GM12892 (cell line): ENCODE measurements at places on chromosomes 11 and 22.

- no peak for DNase-seq
Observed at GRCh38 chr11:61866231-61866957, 25.0 kb downstream of the FADS3 start.

DNA sequence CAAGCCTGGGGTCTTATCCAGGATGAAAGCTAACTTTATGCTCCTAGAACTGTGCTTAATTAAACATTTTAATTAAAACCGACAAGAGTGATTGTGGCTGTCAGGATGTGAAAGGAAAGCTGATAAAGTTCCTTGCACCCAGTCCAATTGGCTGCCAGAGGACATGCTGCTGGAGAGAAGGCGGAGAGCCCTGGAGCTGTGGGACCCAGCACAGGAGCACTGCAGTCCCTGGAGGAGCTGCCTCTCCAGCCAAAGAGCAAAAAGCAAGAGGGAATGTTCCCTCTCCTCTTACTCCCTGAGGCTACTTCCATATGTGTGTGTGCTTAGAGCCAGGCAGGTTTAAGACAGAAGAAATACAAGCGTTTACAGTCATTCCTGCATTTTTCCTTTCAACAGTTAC lies 118.6 kb downstream of the OPCML start:
- no peak for DNase-seq

- no peak for DNase-seq
Observed at GRCh38 chr11:1803246-1803645, 31.5 kb upstream of the SYT8 start.

DNA sequence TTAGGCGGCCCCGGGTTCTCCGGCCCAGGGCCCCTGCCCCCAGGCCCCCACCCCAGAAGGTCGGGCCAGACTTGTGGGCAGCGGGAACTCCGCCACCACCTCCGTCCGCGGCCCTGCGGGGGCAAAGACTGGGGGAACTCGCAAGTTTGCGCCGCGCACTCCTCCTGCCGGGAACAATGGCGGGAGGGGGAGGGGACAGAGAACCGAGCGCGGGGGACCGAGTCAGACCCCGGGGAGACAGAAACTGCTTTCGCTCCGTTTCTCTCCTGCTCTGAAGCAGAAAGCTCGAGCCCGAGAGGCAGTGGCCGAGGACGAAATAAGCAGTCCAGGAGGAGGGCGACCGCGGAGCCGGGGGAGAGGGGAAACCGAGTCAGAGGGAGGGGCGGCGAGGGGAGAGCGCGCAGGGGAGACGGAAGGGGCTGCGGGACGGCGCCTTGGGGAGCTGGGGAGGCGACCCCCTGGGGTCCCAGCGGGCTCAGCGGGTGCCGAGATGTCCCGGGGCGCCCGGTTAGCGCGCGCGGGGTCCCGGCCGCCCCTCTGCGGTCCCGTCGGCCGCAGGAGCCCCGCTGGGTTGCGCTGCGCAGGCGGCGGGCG lies 555 bp downstream of the TP53I11 start:
- no peak for DNase-seq

GRCh38 chr11:70895366-70895670 lies 357.1 kb downstream of the SHANK2 start:
- DNase-seq, result no peak

GRCh38 chr11:67584205-67584880 lies 731 bp downstream of the GSTP1 start:
- no peak for DNase-seq

DNA sequence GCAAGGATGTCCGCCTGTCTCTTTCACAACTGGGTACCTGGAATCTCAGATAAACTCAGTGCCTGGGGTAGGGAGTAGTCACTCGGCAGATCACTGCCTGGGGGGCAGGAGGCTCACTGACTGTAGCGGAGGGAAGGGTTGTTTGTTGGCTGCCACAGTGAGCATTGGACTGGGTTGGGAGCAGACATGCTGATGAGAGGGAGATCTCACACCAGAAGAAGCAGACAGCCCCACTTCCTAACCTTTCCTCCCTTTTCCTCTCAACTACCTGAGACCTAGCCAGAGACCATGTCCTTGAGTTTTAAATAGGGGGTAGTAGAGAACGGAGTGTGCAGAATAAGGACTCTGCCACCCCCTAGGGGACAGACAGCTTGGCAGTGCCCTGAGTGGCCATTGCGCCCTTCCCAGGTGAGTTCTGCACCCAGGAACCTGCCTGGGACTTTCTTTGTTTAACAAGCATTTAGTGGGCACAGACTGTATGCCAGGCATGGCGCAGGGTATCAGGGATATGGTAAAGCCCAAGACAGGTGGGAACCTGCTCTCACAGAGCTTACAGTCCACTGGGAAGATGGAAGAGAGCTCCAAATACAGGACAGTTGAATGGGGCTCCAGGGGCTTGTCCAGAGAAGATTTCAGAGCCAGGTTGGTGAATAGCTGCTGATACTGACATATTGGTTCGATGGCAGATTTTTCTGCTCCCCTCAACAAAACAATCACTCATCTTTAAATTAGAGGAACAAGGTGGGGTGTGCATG lies 115.7 kb upstream of the NNMT start:
- no peak for DNase-seq
